Left ventricle myocardium superior (tissue), 1 donor: ENCODE measurements at places on chromosomes 7 and 10.

DNA sequence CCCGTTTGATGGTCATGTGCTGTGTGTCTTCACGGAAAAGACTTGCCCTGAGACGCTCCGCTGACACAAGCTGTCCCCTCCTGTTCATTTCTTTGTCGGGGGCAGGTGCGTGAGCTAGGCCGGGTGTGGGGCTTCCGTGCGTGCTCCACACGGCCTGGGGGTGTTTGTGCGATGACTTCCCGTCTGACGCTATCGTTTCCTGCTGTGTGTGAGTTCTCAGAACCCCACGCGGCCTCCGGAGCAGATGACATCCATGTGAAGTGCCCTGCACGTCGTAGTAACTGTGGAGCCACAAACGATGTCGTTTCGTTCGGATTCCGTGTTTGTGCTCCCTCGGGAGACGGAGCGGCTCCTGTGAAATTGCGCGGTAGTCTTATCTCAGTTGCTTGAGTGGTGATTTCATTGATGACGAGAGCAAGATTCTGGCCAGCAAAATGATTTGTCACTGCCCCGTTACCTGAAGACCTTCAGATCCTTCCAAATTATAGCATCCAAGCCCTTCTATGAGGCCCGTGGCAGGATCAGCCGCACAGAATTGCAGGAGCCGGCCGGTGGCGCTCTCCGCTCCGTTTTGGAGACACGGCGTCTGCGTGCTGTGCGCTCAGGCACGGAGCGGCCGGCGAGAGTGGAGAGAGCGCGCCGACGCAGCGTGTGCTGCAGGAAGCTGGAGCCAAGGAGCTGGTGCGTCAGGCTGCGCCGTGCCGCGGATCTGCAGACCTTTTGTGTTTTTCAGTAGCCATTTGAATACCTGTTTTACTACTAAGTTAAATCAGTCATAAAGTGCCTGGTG is 94.9 kb downstream of the NKX6-2 start:
- peak; percentile 17 for DNase-seq

GRCh38 chr10:130968964-130969363 is 342.6 kb downstream of the TCERG1L start:
- DNase-seq, result no peak

DNA sequence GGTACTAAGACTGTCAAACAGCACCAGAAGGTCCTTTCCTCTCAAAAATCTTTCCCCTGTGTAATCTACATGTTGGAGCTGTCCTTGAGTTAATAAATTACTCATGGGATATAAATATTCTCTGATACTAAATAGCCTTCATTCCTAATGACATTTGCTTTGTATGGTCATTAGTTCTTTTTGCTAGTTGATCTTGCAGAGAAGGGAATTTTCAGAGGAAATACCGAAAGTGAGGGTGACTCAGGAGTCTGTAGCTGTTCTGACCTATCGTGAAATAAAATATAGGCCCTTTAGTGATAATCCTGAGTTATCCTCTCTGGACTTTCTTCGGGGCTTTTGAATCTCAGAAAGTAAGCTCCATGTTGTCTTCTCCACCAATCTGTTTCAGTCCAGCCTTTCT is 19.4 kb upstream of the CLDN12 start:
- no peak for DNase-seq

GRCh38 chr10:60570272-60570865 is 180.7 kb upstream of the ANK3 start:
- no peak for DNase-seq

GRCh38 chr10:133350283-133350949 is 3.2 kb downstream of the PRAP1 start:
- no peak for DNase-seq

DNA sequence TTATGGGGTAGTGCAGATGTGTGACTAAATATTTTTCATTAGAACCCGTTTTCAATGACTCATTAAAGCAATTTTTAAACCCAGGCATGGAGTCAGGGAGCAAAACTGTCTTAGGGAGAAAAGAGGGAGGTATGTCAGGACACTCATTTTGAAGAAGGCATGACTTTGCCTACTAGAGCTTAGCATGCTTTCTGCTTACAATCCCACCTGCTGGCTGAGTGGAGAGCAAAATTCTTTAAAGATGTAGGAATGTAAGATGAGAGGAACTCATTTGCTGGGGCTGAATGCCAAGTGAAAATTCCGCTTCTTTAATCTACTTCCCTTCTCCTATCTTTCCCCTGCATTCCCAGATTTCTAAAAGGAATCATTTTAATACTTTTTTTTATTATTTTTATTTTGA is 232.6 kb downstream of the GALNT17 start:
- DNase-seq, result no peak

DNA sequence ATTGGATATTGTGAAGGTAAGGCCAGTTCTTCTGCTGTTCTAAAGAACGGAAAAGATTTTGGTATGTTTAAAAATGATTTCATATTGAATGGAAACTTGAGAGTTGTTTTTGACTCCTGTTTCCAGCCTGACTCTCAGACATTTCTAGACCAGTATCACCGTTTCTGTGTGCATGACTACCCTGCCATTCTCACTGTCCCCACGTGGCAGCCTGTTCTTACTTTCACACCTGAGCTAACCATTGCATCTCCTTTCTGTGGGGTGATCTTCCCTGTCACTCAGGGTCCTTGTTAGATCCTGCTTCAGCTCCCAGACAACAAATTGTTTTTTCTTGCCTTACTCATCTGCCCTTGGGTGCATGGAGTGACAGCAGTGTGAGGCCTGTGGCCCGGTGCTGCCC is 38.9 kb downstream of the GLRX3 start:
- no peak for DNase-seq

GRCh38 chr7:44154703-44155102 is 13.6 kb upstream of the MYL7 start:
- no peak for DNase-seq

- peak; percentile 75 for DNase-seq
Observed at GRCh38 chr7:128833148-128833945, 3.1 kb downstream of the FLNC start.

DNA sequence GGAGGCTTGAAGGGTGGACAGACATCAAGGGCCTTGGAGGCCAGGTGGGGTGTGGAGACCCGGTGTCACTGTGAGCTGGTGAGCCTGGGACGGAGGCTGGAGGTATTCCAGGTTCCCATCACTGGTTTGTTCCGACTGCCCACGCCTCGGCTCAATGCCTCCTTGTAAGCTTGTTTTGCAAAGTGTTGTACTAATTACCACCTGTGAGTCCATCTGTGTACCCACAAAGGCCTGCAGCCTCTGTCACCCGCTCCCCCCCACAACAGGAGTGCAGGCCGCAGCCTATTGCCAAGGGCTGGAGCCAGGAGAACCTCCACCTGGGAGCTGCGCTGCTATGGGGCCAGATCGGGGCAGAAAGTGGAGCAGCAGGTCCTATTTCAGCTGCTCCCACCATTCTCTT is 521.8 kb upstream of the DPP6 start:
- no peak for DNase-seq

- DNase-seq, result no peak
Observed at GRCh38 chr10:88702848-88703597, 3.0 kb upstream of the LIPK start.

- DNase-seq, result no peak
Observed at GRCh38 chr7:12913002-12913401, 225.6 kb downstream of the ARL4A start.

GRCh38 chr10:100737355-100738054 is 7.9 kb upstream of the PAX2 start:
- no peak for DNase-seq

GRCh38 chr7:131186816-131187215 is 140.9 kb upstream of the MKLN1 start:
- no peak for DNase-seq

DNA sequence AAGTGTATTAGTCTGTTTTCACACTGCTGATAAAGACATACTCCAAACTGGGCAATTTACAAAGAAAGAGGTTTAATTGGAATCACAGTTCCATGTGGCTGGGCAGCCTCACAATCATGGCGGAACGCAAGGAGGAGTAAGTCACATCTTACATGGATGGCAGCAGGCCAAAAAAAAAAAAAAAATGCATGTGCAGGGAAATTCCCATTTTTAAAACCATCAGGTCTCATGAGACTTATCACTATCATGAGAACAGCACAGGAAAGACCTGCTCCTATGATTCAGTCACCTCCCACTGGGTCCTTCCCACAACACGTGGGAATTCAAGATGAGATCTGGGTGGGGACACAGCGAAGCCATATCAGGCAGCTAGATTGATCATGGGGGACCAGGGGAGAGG is 136.8 kb downstream of the EXOC4 start:
- DNase-seq, result no peak

DNA sequence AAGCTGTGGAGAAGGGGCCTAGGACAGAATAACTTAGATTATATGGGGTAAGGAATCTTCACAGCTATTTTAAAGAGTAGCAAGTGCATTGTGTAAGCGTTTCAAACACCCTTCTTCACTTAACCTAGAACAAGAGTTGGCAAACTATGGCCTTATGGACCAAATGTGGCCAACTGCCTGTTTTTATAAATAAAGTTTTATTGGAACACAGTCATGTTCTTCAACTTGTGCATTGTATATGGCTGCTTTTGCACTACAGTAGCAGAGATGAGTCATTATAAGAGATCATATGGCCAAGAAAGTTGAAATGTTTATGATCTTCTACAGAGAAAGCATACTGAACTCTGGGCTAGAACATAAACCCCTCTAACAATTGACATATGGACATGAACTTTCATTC is 187.8 kb downstream of the ETV1 start:
- no peak for DNase-seq

- no peak for DNase-seq
Observed at GRCh38 chr7:30965372-30965771, 1.6 kb downstream of the GHRHR start.

GRCh38 chr7:118839515-118839914 is 615.0 kb downstream of the ANKRD7 start:
- DNase-seq, result no peak

DNA sequence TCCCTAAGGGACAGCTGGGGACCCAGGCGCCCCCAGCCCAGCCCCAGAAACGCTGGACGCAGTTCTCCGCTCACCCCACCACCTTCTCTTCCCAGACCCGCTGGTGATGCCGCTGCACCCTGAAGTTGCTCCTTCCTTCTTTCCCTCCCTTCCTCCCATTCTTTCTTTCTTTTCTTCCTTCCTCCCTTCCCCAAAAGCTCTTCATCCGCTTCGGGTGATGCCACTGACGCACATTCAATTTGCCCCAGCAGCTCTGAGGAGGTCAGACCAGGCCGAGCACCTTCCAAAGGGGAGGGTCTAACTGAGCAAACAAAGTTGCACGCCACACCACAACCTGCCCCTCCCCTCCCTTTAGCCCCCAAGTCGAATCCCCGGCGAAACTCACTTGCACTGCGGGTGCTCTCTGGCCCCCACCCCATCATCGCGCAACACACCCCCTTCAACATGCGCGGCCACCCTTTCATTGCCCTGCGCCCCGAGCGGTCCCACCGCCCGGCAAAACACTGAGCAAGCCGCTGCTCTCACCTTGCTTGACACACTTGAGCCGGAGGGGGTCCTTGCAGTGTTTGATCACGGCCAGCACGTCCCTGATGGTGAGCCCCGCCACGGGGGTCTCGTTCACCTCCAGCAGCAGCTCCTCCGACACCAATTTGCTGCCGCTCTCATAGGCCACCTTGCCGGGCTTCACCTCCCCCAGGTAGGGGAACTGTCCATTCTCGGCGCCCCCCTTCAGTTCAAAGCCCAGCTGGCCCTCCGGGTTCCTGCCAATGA is 787 bp downstream of the MAGI2 start:
- DNase-seq, result peak; percentile 43

- DNase-seq, result no peak
Observed at GRCh38 chr10:59900048-59900727, 6.2 kb downstream of the CCDC6 start.

DNA sequence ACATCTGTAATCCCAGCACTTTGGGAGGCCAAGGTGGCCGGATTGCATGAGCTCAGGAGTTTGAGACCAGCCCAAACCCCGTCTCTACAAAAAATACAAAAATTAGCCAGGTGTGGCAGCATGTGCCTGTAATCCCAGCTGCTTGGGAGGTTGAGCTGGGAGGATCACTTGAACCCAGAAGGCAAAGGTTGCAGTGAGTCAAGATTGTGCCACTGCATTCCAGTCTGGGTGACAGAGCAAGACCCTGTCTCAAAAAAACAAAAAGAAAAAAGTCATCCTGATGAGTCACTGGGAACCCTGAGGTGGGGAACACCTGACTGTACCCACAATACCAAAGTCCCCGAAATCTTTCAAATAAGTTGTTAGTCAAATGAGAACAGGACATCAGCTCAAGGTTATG is 80.0 kb downstream of the NEBL start:
- DNase-seq, result no peak

DNA sequence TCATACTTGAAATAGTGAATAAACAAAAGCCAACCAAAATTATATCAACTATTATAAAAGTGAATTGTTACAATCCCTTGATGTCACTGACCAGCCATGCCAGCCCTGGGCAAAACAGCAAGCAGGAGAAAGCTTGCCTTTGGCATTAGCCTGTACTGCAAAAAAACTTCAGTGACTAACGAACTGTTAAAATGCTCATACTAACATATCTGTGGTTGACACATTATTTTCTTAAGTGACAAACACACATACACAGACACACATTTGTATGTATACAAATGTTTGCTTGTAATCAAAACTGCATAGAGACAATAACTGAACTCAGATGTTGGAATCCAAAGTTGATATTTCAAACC is 29.5 kb downstream of the CHCHD3 start:
- no peak for DNase-seq

DNA sequence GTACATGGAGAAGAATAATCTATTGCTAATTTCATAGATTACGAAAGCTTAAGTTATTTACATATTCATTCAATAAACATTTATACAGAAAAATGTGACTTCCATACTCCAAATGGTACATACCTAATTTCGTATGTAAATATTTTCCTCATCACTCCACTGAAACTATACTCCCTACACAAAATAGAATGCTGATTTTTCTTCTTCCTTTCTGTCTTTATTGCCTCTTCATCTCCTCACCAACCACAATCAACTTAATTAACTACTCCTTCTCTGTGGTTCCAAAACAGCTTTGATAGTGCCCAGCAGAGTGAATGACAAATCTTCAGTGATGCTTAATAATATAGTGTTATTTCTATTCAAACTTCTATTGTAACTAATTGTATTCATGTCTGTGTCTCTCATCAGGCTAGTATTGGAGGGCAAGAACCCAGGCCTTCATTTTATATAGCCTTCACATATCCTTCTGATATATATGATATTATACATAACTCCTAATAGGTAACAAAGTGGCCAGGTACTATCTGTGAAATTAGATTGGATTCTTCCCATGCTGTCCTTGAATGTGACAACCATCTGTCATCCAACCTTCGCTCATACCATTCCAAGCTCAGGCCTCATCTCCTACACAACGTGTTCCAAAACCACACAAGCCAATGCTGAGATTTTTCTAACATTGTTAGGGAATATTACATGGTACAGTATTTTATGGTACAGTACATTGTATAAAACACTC is 5.3 kb downstream of the ITGB1 start:
- DNase-seq, result no peak

- no peak for DNase-seq
Observed at GRCh38 chr7:30091491-30091912, 43.3 kb upstream of the MTURN start.

GRCh38 chr7:2757361-2757903 is 69.4 kb downstream of the AMZ1 start:
- peak; percentile 62 for DNase-seq

GRCh38 chr7:143467724-143468123 is 9.9 kb upstream of the TAS2R41 start:
- no peak for DNase-seq
